Right cardiac atrium (tissue), 5 donors: ENCODE measurements at places on chromosomes 5 and 9. TPM values are rescaled to one million over a fixed set of nuclear protein-coding genes. Genes with fewer than 3 reads are reported as not detected.

GRCh38 chr5:111706345-111706744, 50.6 kb downstream of the NREP start:
- no peak for DNase-seq

GRCh38 chr5:118698774-118699173, 289.6 kb downstream of the DTWD2 start:
- no peak for DNase-seq

GRCh38 chr5:27241564-27242257, 203.3 kb upstream of the CDH9 start:
- DNase-seq: no peak

DNA sequence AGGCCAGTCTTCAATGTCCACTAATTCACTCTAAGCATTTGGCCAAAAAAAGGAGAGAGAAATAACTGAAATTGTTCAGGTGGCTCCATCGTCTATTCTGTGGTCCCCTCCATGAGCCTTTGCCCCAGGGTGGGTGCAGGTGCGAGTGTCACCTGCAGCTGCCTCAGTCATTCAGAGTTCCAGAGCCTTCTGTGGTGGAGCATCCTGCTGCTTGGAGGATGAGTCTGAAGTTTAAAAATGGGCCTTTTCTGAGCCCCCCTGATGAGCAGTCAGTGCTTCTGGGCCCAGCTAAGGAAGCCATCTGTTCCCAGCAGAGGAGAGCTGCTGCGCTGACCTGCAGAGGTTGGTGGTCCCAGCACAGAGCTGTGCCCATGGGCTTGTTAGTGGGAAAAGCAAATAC, 48.2 kb downstream of the NDST1 start:
- DNase-seq: no peak

DNA sequence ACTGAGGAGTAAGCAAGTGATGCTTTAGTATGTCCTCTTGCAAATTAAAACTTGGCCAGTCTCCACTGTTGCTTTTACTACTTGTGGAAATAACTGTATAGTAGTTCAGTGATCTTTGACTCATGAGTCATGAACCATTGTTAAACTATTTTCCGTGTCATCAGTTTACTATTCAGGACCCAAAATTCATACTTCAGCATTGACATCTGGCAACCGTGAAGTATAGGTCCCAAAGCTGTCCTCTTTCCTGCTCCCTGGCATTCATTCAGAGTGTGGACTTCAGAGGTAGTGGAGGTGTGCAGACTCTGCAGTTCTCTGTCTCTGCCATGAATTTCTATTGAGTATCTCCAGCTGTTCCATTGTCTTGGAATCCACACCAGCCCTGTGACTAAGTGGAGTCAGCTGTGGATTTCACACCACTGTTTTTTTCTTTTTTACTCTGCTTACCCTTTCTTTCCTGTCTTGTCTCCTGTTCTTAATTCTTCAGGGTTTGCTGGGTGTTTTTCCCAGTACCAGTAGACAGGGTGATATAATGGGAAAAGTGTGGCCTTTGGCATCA, 7.5 kb downstream of the TDRD7 start:
- DNase-seq: no peak

DNA sequence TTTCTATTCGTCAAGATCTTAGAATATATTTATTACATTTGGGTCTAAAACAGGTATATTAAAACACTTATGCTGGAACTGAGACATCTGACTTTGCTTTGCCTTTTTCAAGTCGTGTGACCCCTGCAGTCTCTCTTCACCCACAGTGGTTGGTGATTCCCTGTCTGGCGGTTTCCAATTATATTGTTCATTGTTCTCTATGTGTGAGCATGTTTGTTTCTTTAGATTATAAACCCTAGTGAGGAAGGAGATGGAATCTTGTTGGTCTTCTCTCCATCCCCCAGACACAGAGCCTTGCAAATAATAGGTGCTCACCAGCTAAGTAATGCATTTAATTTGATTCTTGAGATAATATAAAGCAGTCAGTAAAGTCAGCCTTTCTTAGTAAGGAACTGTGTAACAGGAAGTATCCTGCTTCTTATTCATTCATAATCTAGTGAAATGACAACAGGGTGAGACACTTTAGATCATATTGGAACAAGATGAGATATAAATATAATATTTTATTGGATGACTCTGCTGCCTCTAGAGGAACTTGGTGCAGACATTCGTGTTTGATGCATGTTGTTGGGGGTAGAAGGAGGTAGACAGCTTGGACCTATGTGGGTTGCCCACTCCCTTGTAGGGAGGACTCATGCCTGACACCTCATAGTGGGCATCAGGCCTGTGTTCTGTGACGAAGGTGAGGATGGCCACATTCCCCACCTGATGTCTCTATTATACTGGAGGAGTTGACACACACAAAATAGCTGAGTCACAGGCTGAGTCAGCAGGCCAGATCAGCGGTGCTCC, 88.1 kb downstream of the FGF1 start:
- no peak for DNase-seq

DNA sequence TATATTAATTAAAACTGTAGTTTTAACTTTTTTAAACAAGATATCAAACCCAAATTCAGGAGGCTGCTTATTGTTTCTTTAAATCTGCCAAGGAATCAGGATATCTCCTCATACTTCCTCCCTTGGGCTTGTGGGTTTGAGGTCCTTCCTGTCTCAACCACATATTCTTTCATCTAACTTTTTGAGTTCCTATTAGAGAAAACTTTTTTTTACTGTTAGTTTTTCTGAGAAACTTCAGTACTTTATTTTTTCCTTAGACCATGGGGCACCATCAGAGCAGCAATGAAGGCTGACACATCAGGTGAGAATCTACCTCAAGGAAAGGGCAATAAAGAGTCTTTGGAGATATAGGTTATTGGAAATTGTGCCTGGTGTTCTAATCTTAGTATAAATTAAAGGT, 56.7 kb downstream of the TSSK1B start:
- DNase-seq: no peak

The PRRX2 gene
- 2.8 TPM for total RNA-seq

The GPR150 gene
- total RNA-seq: not detected
